ENCODE measurements at places on chromosomes 7 and 10.

- DNase-seq = no peak
Measured at GRCh38 chr10:132297526-132297925, 10.2 kb downstream of the STK32C start.

GRCh38 chr10:91567815-91568214 lies 65.1 kb downstream of the PPP1R3C start:
- DNase-seq = no peak

DNA sequence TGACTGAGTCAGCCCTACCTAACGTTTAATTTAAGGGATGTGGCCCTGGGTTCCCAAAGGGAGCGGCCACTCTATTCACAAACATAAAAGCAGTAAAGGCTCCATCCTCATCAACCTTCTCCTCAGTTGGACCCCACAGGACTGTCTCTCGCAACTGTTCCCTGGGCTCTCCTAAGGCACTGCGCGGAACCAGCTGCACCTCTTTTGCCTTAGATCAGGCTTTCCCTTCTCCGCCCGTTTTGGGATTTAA lies 689 bp upstream of the GTPBP4 start:
- DNase-seq = no peak

- no peak for DNase-seq
Measured at GRCh38 chr10:72612203-72612826, 13.6 kb downstream of the MICU1 start.

DNA sequence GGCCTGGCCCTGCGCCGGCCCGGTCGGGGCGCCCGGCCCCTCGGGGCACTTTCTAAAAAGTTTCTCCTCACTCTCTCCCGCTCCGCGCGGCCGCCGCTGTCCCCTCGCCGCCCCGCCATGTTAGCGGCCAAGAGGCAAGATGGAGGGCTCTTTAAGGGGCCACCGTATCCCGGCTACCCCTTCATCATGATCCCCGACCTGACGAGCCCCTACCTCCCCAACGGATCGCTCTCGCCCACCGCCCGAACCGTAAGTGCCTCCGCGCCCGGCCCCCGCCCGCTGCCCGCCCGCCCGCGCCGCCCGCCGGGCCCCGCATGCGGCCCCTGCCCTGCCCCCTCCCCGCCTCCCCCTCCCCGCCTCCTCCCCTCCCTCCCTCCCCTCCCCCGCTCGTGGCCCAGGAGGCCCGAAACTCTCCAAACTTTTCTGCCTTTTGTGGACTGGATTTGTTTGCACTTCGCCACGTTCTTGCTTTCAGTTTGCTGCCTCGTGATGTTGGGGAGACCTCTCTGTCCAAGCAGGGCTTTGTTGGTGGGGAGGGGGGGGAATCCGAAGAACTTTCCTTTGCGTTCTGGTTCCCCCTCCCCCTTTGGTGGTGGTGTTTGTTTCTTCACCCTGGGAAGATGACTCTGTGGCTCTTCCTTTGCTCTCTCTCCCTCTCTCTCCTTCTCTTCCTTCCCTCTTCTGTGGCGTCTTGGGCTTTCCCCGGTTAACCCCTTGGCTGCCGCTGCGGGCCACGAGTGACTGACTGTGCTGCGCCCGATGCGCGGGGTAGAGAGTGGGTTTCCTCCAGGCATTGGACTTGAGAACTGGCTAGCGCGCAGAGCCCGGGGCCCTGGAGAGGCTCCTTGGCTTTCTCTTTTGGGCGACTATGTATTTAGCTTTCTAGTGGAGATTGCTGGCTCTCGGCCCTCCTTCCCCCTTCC lies 1.6 kb downstream of the TCF7L2 start:
- DNase-seq = peak; percentile 15

DNA sequence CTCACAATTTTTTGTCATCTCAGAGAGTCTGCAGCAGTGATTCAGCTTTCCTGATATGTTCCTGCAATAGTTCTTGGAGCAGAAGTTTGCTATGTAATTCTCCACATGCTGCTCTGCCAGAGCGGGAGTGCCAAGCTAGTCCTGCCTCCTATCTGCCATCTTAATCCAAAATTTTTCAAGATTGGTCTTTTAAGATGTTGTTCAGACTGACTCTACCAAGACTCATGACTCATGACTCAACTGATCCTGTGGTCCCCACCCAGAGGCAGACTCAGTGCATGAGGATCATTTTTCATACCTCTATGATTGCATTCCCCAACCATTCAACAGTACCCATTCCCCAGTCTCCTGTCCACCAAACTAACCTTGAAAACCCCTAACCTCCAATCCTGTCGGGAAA lies 470.8 kb downstream of the INHBA start:
- no peak for DNase-seq

GRCh38 chr7:97179454-97180104 lies 62.1 kb downstream of the SDHAF3 start:
- no peak for DNase-seq

GRCh38 chr10:112209684-112210131 lies 26.1 kb upstream of the GPAM start:
- no peak for DNase-seq

DNA sequence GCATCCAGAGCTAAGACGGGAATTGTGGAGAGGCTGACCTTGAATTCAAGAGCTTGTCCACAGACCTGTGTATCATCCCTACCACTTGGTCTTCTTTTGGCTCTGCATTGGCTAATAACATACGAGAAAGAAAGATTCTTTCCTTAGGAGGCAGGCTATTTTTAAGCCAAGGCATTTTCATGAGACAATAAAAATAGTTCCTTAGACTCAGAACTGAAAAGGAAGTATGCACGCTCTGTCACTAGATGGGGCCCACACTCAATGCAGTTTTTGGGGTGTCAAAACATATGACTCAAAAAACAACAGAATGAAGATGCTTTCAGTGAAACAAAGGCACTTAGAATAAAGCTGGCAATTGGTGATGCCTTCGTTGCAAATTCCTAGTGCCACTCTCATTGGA lies 265.9 kb upstream of the DGKB start:
- DNase-seq = no peak

- no peak for DNase-seq
Measured at GRCh38 chr7:157890921-157891401, 554.2 kb downstream of the DNAJB6 start.

GRCh38 chr7:127535546-127536393 lies 49.6 kb downstream of the GCC1 start:
- DNase-seq = no peak

DNA sequence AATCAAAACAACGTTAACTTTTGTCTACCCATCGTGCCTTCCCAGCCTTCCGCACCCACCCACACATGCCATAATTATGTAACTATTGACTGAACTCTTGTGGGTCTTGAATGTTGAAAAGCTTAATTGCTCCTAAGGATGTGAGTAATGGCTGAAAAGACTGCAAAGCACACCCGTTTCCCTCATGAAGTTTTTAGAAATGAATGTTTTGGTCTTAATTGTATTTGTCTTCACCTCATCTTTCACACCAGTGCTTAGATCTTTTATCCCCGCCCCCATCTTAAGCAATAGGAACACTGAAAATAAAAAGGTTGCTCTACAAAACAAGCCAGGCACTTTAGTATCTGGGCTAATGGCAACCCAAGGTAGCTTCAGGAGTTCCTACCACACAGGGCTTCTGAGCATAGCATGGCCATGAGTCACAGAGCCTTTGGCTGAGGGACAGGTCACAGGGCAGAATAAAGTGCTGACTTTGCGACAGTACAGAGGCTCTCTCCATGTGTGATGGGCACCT lies 690.5 kb downstream of the PARD3 start:
- DNase-seq = no peak

DNA sequence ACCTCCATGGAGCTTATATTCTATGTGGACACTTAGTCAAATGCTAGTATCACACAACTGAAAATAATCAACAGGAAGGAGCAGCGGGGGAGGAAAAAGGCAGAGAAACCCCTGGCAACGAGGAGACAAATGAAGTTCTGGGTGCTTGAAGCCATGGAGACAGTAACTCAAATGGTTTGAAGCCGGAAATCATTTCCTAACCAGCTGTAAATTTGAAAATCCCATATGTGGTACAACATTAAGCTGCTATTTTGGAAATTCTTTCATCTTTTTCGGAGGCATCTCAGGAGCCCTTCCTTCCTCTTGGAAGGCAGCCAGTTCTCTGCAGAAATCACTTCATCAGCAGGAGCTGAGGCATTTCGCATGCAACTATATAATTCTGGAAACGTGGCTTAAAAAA lies 91.4 kb downstream of the PPP1R3C start:
- no peak for DNase-seq

GRCh38 chr10:25026463-25026862 lies 10.1 kb downstream of the THNSL1 start:
- no peak for DNase-seq

DNA sequence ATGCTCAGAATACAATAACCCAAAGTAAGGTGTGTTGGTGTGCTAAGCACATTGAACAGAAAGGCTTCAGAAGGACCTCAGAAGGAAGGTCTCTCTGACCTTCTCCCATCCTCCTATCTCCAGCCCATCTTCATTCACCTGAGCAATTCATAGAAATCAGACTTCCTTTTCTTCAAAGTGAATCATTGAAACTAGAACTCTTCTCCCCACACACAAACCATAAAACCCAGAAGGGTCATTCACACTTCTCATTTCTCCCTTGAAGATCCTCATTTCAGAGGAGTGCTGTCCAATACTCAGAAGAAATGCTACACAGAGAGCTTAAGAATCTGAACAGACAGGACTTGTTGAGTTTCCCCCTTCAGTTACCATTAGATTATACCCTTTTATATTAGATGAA lies 89.5 kb downstream of the VWDE start:
- no peak for DNase-seq

GRCh38 chr10:3699916-3700315 lies 85.1 kb downstream of the KLF6 start:
- DNase-seq = no peak

GRCh38 chr7:375901-376305 lies 85.9 kb downstream of the FOXL3 start:
- DNase-seq = no peak

- DNase-seq = no peak
Measured at GRCh38 chr7:149886018-149886415, 12.2 kb downstream of the ATP6V0E2 start.

DNA sequence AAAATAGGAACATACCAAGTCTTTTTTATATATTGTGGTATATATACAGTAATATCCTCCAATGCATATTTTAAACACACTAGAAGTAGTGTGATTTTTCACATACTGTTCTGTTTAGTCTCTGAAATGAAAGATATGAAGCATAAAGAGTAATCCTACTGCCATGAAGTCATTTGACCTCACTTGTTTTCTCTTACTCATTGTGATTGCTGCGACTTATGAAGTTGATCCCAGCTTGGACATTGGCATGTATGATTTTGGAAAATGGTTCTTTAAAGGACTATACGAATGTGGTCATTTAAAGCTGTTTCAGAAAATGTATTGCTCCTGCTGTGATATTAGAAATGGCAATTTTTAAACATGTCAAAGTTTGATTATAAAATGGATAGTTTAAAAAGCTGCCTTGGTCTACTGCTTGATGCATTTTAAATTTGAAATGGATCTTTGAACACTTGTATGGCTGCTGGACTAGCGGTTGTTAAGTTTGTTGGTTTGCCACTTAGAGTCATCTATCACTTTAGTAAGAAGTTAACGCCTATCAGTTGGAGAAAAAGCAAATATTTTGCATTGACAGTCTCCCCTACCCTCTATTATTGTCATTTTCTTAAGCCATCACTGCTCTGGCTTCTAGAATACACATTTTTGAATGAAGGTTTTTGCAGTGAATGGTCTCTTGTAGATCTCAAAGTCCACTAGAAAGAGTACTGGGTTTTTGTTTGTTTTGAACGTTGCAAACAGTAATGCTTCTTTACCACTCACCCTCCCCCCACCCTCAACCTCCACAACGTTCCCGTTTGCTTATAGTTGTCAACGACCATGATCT lies 881 bp upstream of the PCGF5 start:
- DNase-seq = no peak

- no peak for DNase-seq
Measured at GRCh38 chr7:70406186-70406949, 725.6 kb upstream of the GALNT17 start.
